ENCODE measurements at places on chromosomes 16 and 17.

GRCh38 chr17:81487487-81488275 is 24.9 kb downstream of the ACTG1 start:
- DNase-seq: peak; percentile 65

- DNase-seq: no peak
Observed at GRCh38 chr17:76188213-76189016, 47.4 kb upstream of the FOXJ1 start.

DNA sequence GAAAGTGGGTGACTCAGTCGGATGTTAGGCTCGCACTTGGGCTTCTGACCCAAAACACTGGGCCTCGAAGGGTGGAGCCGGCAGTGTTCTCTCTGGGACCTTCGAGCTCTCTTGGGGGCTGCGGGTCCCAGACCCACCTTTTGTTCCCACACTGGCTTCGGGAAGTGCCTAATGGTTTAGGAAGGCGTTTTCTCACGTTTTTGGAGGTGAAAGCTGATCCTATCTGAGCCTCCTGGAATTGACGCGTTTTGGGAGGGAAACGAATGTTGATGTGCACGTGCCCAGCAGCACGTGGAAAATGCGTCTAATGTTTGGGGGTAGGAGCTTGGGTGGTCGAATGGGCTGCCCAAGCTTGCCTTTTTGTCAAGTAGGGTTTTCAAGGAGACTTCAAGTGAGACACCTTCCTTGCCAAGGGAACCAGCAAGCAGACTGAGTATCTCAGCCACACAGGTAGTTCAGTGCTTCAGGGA is 666 bp downstream of the HGS start:
- DNase-seq: no peak

GRCh38 chr17:34628879-34629278 is 49.5 kb downstream of the TMEM132E start:
- DNase-seq: no peak

DNA sequence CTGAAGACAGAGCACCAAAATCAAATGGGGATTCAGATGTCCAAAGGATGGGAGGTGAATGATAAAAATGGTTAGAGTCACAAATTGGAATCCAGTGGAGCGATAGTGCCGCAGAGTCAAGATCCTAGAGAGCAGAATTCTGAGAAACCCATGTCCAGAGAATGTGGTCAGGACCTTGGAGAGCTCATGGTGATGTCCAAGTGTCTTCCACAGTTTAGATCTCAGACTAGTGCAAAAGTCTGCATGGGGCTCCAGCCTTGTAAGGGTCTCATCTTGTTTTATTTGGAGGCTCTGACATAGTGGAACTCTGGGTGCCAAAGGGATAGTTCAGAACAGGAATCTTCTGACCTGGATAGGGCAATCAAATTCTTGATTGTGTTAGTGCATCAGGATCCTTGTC is 245.9 kb upstream of the HSBP1 start:
- DNase-seq: no peak

DNA sequence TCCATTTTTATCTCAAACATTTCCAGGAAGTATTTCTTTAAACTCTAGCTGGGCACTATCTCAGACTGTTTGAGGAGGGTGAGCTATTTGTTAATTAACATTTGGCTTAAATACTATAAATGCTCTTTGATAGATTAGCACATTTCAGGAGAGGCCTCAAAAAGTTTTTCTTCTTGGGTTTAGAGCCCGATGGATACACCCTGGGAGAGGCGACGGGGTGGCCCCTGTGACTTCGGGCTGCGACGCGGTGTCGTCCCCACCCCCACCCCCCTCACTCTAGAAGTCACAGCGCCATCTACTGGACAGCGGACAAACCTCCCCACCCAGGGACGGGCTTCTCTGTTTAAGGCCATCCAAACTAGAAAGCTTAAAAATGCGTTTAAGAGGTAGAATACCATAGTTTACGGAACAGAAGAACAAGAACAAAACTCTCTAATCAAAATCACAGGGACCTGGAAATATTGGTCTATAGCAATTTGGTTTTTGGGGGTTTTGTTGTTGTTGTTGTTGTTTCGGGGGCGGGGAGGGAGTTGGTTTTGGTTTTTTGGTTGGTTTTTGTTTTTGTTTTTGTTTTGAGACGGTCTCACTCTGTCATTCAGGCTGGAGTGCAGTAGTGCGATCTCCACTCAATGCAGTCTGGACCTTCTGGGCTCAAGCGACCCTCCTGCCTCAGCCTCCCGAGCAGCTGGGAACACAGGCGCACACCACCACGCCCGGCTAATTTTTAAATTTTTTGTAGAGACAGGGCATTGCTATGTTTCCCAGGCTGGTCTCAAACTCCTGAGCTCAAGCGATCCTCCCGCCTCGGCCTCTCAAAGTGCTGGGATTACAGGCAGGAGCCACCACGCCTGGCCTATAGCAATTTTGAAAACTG is 254.4 kb downstream of the C16orf95 start:
- DNase-seq: no peak

- DNase-seq: no peak
Observed at GRCh38 chr17:36500745-36501225, 14.3 kb downstream of the ZNHIT3 start.

DNA sequence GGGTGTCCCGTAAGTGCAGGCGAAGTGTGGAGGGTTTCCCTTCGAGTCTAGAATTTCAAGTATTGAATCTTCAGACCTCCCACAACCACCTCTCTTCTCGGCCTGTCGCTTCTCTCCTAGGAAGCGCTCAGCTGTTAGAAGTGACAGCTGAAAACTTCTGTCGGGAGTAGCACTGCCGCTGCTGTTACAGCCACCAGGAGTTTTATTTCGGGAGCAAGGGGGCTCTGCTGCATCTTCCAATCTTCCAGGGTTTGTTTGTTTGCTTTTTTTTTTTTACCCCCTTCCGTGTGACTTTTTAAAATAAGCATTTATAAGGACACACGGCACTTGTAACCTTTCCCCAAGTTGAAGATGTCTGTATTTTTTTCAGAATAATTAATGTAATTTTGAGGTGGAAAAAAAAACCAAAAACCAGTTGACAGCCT is 767 bp downstream of the RPS6KB1 start:
- no peak for DNase-seq

DNA sequence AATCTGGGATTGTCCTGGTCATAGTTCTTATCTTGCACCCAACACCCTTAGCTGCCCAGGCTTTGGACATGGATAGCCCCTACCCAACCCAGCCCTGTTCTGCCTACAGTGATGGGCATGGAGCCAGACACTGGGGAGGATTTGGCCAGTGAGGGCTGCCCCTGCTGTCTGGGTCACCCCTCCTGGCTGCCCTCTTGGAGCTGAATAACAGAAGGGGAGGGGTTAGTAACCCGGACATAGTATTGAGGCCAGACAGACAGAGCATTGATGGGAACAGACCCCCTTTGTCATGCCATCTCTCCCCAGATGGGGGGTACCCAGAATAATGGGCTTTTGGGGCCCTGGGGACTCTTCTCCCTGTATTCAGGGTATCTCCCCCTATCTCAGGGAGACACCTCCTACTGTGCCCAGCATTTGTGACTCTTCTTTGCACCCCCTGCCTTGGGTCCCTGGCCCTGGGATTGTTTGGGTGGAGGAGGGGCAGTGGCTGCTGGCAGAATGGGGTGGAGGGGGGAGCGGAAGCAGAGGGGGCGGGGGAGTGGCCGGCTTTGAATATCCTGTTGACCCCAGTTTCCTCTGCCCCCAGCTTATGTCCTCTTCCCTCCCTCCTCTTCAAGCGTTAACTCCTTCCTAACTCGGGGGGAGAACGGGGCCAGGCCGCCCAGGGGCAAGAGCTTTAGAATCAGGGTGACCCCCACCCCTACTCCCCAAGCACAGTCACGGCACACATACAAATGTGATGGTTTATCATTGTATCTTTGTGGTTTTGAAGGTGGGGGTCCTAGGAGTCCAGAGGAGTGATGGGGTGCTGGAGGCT is 17.0 kb downstream of the GJD3 start:
- no peak for DNase-seq

DNA sequence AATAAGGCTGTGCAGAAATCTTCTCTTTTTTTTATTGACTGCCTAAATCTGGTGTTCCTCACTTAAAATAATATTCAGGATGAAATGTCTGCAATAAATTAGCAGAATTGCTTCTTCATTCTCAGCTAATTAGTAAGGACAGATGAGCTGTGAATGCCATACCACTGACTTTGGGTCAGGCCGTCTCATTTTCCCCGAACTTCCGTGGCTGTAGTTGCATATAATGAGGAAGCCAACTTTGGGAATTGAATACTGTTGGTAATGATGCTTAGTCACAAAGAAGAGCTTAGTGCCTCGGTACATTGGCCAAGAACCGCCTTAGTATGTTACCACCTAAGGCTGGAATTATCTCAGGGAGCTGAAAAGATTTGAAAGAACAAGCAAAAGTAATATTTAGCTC is 47.6 kb downstream of the NUP93 start:
- no peak for DNase-seq
